Smooth muscle cell of trachea (primary cell): ENCODE measurements at places on chromosomes 5 and 9. TPM values are rescaled to one million over a fixed set of nuclear protein-coding genes. Genes with fewer than 3 reads are reported as not detected.

RBM22 gene
- 22.8 and 24.1 TPM in 2 replicates for total RNA-seq

SLC25A48 gene
- total RNA-seq = not detected in 2 replicates

GALNT10 gene
- 35.3 and 45.0 TPM in 2 replicates for total RNA-seq

CDH10 gene
- under 0.01 and 0.83 TPM in 2 replicates for total RNA-seq

IL7R gene
- 1.3 and 2.2 TPM in 2 replicates for total RNA-seq

GALNT12 gene
- 16.5 and 19.2 TPM in 2 replicates for total RNA-seq

DDX4 gene
- under 0.01 TPM in 1 of 2 replicates, not detected in the other for total RNA-seq

NME5 gene
- total RNA-seq = 2.6 and 2.8 TPM in 2 replicates

FBP2 gene
- not detected in 2 replicates for total RNA-seq

ARL14EPL gene
- total RNA-seq = not detected in 2 replicates

C9orf152 gene
- total RNA-seq = 0.17 TPM in 1 of 2 replicates, not detected in the other

SHOC1 gene
- total RNA-seq = under 0.01 and 0.17 TPM in 2 replicates

PCDHGA12 gene
- 26.0 and 35.4 TPM in 2 replicates for total RNA-seq

IGFBPL1 gene
- not detected in 2 replicates for total RNA-seq

SLC46A2 gene
- total RNA-seq = not detected in 2 replicates

EQTN gene
- total RNA-seq = not detected in 2 replicates

DMRT3 gene
- total RNA-seq = not detected in 2 replicates

UNC5A gene
- not detected in 2 replicates for total RNA-seq

DENND4C gene
- total RNA-seq = 96.6 and 103 TPM in 2 replicates

CNTNAP3 gene
- 0.15 and 0.50 TPM in 2 replicates for total RNA-seq

DRD1 gene
- total RNA-seq = under 0.01 TPM in 1 of 2 replicates, not detected in the other

OXCT1 gene
- total RNA-seq = 35.2 and 57.5 TPM in 2 replicates

LAMC3 gene
- 0.29 and 0.33 TPM in 2 replicates for total RNA-seq

SRD5A1 gene
- total RNA-seq = 14.8 and 49.6 TPM in 2 replicates

RASGRF2 gene
- 7.7 and 9.1 TPM in 2 replicates for total RNA-seq
